ENCODE measurements at places on chromosomes 3 and 15.

GRCh38 chr15:44435893-44436667 lies 8.7 kb downstream of the CTDSPL2 start:
- DNase-seq = no peak

DNA sequence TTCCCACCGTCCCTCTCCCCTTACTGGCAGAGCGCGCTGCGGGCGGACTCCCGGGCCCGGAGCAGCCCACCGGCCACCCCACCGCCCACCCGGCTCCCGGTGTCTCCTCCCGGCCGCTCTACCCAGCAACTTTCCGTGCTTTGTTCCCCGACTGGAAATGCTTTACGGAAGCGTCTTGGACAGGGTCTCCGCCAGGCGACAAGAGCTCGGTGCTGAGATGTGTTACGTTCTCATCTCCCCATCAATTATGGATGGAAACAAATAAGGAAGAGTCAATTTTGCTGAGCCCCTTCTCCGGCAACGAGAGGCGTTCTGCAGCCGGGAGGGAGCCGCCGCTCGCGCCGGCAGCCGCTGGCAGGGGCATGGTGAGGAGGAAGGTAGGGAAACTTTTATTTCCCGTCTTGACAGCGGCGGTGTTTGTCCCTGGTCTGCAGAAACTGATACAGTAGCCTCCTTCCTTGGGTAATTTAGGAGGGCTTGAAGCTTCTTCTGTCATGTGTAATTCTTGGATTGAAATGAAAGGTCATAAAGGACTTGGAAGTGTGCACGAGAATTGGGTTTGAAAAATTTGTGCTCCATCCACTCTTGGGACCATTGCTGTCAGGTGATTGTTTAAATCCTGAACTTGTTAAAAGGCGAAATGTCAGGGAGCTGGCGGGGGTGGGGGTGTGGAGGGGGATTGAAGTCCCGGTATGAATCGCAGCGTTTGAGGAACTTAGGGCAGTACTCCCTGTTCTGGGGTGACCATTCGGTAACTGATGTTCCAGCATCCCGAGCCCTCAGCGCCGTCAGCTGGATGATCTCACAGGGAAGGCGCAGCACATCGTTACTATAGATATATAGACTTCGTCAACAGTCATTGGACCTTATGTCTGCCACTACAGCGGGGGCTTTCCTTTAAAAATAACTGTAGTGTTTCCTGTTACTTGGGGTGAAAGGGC lies 1.5 kb downstream of the SEMA6D start:
- no peak for DNase-seq

GRCh38 chr3:177724020-177724638 lies 526.8 kb upstream of the TBL1XR1 start:
- DNase-seq = no peak

- no peak for DNase-seq
Observed at GRCh38 chr3:98776140-98776493, 13.0 kb downstream of the ST3GAL6 start.

DNA sequence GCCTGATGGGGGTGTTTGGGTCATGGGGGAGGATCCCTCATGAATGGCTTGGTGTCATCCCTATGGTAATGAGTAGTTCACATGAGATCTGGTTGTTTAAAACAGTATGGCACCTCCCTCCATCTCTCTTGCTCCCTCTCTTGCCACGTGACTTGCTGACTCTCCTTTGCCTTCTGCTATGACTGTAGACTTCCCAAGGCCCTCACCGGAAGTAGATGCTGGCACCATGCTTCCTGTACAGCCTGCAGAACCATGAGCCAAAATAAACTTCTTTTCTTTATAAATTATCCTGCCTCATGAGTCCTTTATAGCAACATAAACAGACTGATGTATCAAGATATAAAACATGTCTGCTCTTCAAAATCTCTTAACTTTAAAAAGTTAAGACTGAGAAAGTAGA lies 96.1 kb downstream of the TFDP2 start:
- no peak for DNase-seq

Measured in stimulated activated naive CD4-positive, alpha-beta T cell (primary cell).